Hypothalamus (tissue), 51 donors: ENCODE measurements at places on chromosomes 2 and 18.

DNA sequence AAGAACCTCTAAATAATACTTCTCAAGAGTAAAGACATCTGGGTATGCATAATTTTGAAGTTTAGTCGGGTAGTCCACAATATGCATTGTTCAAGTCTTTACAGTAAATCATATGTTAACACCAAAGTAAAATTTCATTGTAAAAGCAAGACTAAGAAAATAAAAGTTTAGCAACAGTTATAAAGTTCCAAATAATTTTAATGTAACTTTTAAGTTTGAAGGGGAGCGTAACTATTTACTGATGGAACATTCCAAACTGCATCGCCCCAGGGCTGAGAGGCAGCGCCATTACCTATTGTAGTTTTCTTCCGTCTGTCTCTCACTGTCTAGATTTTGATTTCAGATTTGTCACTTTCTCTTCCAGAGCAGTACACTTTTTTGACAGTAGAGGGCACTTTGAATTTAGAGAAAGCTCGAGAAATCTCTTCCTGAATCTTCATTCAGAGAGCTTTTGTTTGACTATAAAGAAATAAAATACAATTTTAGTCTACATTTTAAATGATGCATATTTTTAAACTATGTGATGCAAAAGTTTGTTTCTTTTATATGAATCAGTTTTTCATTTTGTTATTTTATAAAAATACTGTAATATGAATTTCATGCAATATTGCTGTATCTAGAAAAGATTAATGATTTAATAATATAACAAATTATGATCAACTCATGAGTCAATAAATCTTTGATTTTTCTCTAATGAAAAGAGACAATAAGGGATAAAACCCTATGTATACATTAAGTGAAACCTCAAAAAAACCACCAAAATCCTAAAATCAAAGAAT is 389.8 kb downstream of the FIGN start:
- DNase-seq: no peak

DNA sequence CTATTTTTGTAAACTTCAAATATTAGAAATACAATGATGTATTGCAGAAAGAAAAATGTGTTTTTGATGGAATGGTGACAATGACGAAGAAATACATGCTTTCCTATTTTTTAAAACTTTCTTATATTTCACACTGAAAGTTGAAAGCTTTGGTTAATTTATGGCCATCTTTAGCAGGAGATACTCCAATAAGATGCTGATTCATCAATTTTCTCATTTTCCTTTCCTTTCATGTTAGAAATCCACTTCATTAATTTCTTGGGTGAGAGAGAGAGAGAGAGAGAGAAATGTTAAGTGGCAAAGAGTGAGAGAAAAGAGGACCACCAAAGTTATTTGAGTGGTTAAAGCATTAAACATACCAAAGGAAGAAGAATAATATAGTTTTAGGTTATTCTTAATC is 28.6 kb upstream of the MAP2 start:
- no peak for DNase-seq

GRCh38 chr2:47300081-47300480 is 102.9 kb upstream of the MSH2 start:
- DNase-seq: no peak

DNA sequence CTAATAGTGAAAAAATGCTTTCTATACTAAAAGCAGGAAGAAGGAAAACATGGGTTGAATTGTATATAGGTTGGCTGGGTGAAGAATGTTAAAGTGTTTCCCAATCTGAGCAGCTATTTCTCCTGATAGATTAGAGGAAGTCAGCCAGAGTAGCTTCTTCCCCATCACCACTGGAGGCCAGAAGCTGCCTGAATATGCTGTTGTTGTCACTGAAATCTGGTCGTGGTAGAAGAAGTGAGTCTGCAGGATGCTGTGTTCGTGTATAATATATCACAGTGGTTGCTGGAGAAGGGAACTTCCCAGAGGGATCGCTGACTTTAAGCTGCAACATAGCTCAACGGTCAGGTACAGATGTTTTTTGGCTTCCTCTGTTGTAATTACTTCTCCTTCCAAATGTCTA is 247.5 kb upstream of the LRATD1 start:
- DNase-seq: no peak

DNA sequence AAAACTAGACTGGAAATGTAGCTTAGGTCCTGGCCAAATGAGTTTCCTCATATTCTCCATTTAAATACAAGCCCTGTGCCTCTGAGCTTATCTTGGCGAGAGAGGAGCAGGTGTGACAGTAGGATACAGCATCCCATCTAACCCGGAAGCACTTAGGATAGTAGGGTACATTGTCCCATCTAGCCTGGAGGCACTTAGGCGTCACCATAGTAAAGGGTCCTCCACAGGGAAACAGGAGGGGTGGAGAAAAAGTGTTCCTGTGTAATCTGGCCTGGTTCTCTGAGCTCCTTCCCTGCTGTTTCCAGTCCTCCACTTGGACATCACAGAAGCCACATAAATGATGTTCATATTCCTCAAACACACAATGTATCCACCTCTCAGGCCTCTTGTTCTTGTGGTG is 301.4 kb downstream of the GALR1 start:
- DNase-seq: no peak

GRCh38 chr2:172944022-172944793 is 131.4 kb upstream of the MAP3K20 start:
- no peak for DNase-seq

- DNase-seq: no peak
Measured at GRCh38 chr2:1987379-1987778, 243.1 kb upstream of the PXDN start.

DNA sequence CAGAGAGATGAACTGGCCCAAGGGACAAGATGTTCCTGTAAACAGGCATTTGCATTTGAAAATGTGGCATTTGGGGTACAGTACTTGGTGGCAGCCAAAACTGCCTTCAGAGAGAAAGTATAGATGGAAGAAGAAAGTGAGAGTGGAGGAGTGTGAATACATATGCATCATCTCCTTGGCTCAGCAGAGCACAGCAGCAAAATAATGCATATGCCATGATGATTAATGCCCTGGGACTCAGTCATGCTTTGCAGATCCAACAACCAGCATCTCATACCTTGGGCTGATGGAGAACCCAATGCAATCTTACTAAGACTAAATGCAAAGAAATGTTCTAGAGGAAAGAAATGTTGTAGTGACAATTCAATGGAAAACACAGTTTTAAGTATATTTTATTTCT is 29.7 kb upstream of the CYTIP start:
- no peak for DNase-seq

DNA sequence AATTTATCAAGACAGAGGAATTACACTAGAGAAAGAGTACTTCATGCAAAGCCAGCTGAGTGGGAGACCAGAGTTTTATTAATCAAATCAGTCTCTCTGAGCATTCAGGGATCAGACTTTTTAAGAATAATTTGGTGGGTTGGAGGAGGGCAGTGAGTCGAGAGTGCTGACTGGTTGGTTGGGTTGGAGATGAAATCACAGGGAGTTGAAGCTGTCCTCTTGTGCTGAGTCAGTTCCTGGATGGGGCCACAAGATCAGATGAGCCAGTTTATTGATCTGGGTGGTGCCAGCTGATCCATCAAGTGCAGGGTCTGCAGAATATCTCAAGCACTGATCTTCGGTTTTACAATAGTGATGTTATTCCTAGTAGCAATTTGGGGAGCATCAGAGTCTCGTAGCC is 21.4 kb upstream of the PDCL3 start:
- DNase-seq: no peak

DNA sequence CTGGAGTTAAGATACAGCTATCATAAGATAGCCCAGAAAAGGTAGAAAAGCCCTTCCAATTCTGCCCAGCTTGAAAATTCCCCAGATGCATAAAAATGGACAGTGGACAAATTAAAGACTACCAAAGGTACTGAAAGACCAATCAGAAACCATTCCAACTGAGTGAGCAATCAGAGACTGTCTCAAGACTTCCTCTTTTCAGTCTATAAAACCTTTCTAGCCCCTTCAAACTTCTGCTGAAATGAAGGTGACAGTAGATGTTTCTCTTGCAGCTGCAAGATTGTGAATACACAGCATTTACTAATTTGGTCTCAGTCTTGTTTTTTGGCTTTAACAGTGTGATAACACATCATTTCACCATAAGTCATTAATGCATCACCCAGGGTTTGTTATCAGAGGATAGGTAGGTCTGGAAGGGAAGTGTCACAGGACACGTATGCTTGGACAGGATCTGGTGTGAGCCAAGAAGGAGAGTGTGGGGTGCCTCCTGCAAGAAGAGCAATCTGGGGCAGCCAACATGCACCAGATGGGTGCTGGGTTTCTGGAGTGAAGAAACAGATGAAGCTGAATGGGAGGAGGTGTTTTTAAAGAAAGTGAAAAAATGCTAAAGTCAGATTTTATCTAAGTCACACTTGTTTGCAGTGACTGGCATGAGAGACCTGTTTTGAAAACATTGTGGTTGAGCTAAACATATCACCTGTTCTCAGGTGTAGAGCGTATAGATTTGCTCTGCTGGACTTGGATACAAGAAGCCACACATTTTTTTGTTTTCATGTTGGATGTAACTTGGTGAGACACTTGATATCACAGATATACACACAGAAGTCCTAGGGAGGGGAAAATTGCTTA is 75.3 kb upstream of the DDX18 start:
- DNase-seq: no peak

GRCh38 chr2:33958591-33958990 is 359.5 kb upstream of the FAM98A start:
- DNase-seq: no peak

GRCh38 chr2:234375176-234375880 is 121.6 kb downstream of the ARL4C start:
- no peak for DNase-seq

GRCh38 chr2:233571001-233571400 is 4.4 kb upstream of the USP40 start:
- DNase-seq: no peak

GRCh38 chr2:10494351-10495066 is 46.4 kb upstream of the ODC1 start:
- DNase-seq: no peak

DNA sequence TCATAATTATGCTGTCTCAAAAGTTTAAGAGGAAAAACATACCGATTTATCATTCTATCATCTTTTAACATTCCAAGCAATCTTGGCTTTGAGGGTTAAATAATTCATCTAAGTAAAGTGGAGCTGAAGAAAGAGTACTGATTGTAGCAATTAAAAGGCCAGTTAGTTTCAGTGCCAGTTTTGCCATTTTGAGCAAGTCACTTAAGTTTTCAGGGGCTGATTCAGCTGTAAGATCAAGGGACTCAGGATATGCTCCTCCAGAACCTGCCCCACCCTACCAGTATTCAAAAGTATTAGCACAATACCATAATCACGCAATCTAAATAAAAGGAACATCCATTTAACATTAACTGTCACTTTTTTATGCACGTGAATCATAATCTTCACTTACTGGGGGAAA is 1.9 kb downstream of the SS18 start:
- no peak for DNase-seq

DNA sequence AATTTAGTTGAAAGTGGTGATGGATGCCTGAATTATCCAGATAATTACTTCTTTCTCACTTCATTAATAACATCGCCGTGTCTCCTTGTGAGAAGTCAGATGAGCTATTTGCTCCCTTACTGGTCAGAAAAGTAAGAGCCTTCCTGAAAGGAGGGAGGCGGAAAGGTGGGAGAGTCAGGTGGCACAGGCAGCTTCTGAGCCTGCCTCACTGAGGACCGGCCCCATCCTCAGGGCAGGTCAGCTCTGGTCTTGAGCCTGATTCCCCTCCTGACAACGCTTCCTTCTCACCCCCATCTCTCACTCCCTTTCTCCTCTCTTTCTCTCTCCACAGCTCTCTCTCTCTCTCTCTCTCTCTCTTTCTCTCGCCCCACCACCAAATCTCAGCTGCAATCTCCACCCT is 10.1 kb upstream of the APOB start:
- DNase-seq: no peak

DNA sequence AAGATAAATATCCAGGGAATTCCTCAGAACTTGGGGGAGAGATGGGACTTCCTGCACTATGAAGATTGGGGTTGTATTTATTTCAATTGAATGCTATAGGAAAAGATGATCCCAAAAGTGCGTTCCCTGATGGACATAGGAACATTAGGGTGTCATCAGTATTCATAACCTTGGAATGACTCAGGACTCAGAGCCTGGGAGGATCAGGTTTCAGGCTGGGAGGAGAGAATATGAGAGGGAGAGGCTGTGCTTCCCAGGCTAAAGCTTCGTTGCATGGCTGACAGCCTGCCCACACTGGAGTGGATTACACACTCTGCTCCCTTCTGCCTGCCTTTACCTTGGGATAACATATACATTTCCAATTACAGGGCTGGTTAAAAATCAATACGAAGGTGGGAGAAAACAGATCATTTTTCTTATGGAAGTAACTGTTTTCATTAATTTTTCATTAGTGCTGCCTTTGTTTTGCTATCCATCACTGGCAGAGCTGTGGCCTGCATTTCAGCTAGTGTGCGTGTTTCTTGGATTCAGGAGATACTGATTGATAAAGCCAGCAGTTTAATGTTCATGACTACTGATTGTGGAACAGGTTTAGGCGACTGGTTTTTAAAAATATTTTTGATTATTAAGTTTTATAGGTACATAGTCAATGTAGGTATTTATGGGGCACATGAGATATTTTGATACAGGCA is 118.7 kb downstream of the KCTD1 start:
- DNase-seq: no peak

- DNase-seq: no peak
Measured at GRCh38 chr2:14127765-14128164, 504.8 kb upstream of the LRATD1 start.
